ENCODE measurements at places on chromosomes 3 and 15.

DNA sequence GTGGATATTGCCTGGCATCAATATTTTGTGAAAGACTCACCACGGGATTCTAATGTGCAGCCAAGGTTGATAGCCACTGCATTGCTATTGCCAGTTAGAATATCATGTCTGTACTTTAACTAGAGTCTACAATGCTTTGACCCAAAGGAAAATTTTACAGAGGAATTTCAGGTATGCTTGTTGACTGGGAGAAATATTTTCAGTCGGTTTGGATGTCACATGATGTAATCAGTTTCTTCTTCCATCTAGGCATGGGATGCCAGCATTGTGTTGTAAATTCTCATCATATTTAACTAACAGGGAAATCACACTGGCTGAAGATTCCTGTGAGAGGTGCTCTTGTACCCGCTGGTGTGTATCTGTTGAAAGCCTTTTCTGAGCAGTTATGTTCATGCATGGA, 508.9 kb upstream of the ADAMTS9 start:
- DNase-seq = no peak

DNA sequence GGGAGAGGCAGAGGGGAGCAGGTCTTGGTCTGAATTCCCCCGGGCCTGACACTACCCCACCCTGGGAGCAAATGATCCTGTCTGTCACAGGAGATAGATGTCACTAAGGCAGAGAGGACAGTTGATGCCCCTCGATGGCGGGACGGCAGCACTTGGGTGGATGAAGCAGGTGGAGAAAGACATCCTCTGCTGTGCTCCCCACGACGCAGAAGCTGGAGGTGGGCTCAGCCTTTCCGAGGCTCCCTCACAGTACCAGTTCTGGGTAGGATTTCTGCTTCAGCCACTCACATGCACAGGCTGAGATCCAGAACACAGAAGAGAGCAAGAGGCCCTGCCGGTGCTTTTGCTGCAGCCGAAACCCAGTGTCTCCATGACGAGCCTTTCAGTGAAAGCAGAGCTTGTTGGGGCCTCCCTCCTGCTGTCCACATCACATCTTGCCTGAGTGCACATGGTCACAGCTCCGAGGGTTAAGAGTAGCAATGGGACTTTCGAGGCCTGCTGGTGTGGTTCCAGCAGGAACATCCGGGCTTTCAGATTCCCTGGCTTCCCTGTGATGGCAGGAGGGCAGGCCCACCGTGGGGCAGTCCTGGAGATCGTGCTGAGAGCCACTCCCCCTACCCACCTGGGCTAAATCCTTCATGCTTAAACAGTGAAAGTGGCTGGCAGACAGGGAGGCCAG, 107.3 kb upstream of the PRR20G start:
- no peak for DNase-seq

- no peak for DNase-seq
Observed at GRCh38 chr3:124850212-124850611, 37.0 kb downstream of the ITGB5 start.

DNA sequence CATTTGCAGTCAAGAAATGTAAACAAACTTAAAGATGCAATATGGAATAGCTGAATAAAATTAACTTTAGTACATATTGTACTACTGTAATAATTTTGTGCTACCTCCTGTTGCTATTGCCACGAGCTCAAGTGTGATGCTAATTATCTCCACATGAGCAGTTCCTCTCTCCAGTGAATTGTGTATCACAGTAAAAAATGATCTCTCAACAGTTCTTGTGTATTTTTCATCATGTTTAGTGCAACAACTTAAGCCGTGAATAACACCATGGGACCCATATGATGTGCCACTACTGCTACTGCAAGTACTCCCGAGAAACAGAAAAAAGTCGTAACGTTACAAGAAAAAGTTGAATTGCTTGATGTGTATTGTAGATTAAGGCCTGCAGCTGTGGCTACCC, 12.4 kb downstream of the RIOX2 start:
- no peak for DNase-seq

DNA sequence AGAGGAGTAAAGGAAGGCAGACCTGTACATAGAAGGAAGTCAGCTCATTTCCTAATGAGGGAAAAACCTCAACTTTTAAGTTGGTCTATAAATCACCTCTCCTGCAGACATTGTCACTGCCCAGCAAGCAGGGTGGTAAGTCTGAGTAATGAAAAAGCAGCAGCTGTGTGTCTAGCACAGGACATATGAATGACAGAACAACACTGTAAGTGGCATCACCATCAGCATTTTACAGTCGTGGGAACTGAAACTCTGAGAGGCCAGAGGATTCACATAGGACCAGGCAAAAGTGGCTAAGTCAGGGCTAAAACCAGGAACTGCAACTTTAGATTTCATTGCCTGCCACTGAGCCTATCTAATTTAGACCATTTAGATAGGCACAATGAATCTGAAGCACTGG, 235.6 kb downstream of the CLSTN2 start:
- no peak for DNase-seq

DNA sequence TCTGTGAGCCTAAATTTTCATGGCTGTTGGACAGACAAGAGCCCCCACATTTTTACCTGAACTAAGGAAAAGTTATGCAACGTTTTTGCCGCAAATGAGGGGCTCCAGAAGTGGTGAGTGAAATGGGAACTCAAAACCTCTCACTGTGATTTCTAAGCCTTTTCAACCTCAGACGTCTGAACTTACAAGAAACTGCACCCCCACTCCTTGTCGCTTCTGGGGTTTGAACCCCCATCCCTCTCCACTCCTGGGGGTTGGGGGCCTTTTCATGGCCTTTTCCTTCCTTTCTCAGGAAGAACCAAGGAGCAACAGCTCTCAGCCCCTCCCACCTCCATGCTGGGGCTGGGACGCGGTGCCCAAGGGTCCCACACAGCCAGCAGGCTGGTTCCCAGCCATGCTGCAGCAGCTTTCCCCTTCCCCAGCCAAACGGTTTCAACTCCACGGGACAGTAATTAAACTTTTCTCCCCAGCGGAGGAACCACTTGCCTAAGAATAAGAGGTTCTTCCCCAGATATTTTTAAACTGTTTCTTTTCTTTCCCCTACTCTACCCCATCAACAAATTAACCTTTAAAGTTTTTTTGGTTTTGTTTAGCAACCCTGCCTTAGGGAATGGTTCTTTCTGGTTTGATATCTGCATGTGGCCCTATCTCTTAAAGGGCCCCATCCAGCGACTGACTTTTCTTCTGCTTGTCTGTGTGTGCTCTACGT, 387.6 kb upstream of the CBLB start:
- DNase-seq = no peak

DNA sequence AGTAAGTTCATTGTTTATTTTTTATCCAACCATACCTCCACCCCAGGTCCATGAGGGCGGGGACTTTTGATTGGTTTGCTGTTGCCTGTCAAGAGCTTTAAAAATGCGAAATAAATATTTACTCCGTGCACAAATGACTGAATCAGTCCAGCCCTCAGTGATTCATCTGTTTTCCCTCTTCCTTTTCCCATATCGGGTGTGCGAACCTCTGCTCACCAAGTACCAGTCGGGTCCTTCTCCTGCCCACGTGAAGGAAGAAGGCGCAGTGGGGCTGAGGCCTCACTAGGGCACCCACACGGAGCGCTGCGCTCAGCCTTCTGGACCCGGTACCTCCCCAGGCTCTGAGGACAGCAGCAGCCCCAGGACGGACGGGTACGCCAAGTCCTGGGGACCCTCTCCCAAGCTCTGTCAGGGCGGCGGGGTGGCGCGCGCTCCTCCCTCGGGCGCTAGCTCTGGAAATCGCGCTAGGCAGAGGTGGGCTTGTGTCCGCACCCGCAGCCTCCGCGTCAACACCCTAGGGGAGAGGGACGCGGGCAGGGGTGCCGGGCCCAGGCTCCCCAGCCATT, 70.5 kb upstream of the EPHB3 start:
- DNase-seq = no peak

DNA sequence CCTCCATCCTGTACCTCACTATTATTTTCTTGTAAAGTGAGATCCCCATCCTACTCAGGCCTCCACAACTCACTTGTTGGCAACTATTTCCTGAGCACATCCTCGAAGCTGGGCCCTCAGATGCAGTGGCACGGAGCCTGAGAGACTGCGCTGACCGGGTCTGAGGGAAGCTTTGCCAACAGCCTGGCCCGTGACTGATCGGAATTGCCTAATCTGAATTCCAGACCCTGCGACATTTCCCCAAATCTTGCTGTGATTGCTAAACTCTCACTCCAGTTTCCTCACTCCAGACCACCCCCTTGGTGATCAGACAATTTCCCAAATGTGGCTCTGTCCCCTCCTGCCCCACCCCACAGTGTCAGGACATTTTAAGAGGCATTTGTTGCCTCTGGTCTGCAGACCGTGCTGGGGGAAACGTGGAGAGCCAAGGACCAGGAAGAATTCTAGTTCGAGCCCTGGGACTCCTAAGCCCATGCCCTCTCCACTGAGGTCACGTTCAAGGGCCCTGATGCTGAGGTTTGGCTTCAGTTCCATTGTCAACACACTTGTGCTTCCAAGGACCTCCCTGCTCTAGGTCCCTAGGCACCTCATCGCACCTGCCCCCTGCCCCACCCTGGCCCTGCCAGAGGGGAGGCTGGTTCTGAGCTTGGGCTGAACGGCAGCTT, 22.8 kb downstream of the KLHL25 start:
- DNase-seq = no peak

DNA sequence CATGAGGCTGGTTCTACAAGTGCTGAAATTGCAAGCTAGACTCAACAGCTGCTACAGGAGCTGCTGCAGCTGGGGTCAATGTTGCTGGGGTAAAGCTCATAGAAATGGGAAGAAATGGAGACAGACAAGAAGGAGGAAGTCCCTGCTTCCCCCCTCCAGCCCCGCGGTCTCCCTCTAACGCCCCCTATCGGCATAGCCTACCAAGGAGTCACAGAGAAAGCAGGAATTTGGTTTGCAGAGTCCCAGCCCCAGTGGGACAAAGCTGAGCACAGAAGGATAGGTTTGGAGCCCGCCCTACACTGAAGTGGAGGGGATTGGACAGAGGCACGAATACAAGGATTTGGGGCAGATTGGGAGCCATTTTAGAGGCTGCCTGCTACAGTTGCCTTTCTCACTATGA, 176.9 kb upstream of the ANKRD28 start:
- no peak for DNase-seq

- DNase-seq = peak; percentile 31
Observed at GRCh38 chr15:76060118-76060989, 569 bp downstream of the TMEM266 start.

All from CD4-positive, alpha-beta T cell treated with Interferon alpha-2 for 1 hour (primary cell).